ENCODE measurements at places on chromosomes 5 and 9. TPM values are rescaled to one million over a fixed set of nuclear protein-coding genes. Genes with fewer than 3 reads are reported as not detected.

C5orf58 gene
- total RNA-seq = not detected

DNA sequence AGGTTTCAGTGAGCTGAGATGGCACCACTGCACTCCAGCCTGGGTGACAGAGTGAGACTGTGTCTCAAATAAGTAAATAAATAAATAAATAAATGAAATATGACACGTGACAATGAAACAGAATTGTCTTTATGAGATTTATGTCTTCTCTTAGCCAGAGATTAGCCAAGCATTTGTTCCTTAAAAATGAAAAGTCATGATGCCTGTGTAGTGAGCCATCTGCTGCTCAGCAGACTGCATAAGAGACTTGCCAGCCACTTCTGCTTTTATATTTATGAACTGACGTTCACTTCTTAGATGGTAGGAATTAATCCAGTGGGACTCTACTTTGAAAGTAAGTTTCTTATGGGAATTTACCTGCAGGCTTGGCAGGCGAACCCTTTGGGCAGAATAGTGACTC lies 227.4 kb downstream of the NR3C1 start:
- no peak for DNase-seq

- no peak for DNase-seq
These were observed 202.9 kb upstream of the RAD23B start for GRCh38 chr9:107080130-107080529.

DNA sequence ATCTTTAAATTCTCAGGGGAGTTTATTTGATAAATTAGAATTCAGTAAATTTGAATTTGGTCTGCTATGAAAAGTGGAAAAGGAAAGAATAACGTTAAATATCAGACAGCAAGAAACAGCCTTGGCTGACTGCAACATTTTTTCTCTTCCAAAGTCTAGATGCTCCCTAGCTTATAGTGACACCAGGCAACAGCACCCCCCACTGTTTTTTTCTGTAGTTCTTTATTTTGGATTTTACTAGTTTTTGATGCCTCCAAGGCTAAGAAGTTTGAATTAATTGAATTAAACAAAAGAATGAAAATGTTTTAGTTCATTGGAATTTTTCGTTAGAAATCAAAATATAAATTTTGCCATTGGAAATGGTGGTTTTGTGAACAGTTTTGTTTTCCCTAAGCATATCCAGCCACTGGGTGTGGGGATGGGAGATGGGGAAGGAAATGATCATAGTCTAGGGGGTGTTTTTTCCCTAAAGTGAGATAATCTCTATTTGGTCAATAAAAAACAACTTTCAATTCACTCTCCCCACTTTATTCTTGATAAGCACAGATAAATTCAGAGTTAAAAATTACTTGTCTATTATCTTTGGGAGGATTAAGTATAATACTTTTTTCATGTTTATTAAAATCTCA lies 199.3 kb upstream of the CD180 start:
- DNase-seq = no peak

- no peak for DNase-seq
These were observed 49.4 kb downstream of the SLC22A5 start for GRCh38 chr5:132418881-132419280.

TPPP gene
- 4.1 TPM for total RNA-seq

- DNase-seq = no peak
These were observed 6.6 kb downstream of the SLC2A6 start for GRCh38 chr9:133472277-133472645.

ARSB gene
- 9.1 TPM for total RNA-seq

SARDH gene
- 1.1 TPM for total RNA-seq

DNA sequence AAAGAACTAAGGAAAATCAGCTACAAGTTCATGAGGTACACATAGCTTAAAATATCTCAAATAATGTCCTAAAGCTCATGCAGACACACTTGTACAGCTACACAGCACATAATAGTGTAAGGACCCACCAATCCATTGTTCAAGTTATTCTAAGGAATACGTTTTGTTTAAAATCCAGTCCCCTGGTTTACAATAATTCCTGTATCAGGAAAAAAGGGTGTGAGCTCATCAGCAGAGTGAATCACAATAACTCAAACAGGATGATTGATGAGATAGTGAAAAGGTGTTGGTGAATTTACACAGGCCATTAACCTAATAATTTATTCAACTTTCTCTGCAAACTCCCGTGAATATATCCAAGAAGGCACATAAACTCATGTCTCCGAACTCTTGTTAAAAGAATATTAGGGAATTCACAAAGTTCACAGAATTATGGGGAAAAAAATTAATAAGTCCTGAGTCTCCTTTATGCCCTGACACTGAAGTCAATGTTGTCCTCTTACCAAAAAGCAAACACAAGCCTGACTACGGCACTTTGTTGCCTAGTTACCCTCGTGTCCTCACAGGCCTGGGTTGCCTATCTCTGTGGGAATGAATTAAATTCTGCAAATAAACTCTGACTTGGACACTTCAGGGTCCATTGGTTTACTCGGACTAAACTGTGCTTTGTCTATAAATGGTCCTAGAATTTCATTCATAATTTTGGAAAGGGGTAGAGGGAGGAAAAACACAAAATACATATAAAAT lies 142.8 kb upstream of the PDE4D start:
- DNase-seq = no peak

DNA sequence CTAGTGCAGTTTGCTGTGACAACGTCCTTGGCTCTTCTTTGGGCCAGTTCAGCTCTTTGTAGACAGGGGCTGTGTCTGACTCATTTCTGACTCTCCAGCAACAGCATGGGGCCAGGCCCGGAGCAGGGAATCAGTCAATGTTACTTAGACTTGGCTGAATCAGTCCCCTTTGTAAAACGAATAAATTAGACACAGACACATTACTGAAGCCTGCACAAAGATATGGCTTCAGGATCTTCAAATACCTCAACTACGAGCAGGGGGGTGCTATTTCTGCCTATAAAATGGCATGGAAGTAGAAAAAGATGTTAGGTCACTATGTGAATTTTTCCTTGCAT lies 204.7 kb downstream of the TTLL11 start:
- no peak for DNase-seq

CDC20B gene
- total RNA-seq = not detected

Measured in transverse colon (tissue), 4 donors.